ENCODE measurements at places on chromosomes 5 and 9. TPM values are rescaled to one million over a fixed set of nuclear protein-coding genes. Genes with fewer than 3 reads are reported as not detected.

The RALGPS1 gene
- 57.1 TPM for total RNA-seq

The PCDHGA11 gene
- 10.7 TPM for total RNA-seq

The ALDH1A1 gene
- total RNA-seq = 3.4 TPM

The NFIB gene
- 2.6 TPM for total RNA-seq

The AIF1L gene
- 87.8 TPM for total RNA-seq

DNA sequence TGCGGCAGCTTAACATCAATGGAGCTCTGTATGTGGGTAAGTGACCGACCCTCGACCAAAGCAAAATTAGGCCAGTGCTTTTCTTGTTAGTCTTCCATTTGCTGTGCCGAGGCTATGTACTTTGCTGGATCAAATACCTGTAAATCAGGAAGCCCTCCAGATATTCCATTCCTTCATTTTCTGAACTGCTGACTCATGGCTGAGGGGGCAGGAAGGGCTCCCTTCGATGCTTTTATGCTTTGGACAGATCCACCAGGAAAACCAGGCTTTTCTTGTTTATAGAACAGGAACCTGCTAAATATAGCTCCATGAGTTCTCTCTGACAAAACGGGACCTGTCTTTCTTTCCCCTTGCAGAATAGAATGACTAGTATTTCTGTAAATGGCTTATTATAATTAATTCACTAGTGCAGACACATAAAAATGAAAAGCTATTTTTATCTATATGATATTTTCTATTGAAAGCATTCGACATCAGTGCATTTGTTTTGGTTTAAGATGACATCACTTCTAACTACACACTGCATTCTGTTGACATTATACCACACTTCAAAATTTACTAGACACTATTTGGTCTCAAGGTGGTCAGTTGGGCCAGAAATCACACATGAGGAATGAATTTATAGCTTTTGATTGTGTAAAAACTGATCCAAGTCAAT lies 93.3 kb downstream of the LIFR start:
- H3K36me3 ChIP-seq = no peaks in the 10 kb centered on the region
- H3K27me3 ChIP-seq = no peaks in the 10 kb centered on the region
- H3K4me3 ChIP-seq = no peak overlapping the region
- H3K4me1 ChIP-seq = no peaks in the 10 kb centered on the region
- no peak overlapping the region for H3K27ac ChIP-seq

DNA sequence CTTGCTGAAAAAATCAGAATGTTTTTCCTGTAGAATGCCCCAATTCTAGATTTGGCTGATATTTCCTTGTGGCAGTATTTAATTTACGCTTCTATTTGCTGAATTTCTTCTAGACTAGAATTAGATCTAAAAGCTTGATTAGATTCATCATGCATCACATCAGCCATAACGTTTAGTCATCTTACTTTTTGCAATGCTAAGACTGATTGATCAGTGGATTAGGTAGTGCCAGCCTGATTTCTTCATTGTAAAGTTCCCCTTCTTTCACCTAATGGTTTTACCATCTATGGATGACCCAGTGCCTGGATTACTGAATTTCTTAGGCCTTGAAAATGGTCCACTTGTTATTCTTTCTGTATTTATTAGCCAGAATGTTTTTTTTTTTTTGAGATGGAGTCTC lies 83.9 kb downstream of the PBX3 start:
- H3K4me3 ChIP-seq = no peak overlapping the region
- no peaks in the 10 kb centered on the region for H3K4me1 ChIP-seq
- no peak overlapping the region for H3K27ac ChIP-seq
- no peak for DNase-seq
- no peaks in the 10 kb centered on the region for H3K27me3 ChIP-seq

DNA sequence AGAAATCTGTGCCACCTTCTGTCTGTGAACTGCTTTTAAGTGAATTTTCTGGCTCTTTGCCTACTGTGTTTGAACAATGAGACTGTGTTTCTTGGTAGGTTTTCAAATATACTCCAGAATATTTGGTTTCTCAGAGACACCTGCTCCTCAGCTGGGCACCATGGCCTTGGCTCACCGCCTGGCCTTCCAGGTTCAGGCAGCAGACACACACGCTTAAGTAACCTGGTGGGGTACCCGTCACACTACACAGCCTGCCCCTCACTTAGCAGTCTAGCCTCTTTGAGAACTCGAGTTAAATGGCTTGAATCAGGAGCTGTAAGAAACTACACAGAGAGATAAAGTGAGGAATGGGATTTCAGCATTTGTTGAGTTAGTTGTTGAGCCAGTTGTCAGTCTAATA lies 530.5 kb downstream of the MTRR start:
- DNase-seq = no peak
- H3K27me3 ChIP-seq = no peaks in the 10 kb centered on the region
- no peaks in the 10 kb centered on the region for H3K36me3 ChIP-seq
- no peak overlapping the region for H3K4me3 ChIP-seq
- no peak overlapping the region for H3K27ac ChIP-seq

DNA sequence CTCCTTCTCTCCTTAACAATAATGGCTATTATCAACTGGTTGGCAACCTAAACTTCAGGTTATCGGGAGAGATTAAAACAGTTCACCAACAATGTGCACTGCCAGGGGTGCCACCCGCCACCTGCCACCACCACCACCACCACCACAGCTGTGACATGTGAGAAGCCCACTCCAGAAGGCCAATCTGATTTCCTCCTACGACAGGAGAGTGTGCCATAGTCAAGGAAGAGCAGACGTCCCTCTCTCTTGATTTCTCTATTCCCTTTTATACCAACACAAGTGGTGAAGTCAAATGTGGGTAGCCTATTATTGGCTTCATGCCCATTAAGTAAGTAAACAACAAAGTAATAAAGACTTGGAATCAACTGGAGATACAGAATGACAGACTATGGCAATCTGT lies 22.4 kb downstream of the GNAQ start:
- no peak overlapping the region for H3K27ac ChIP-seq
- H3K36me3 ChIP-seq = no peaks in the 10 kb centered on the region
- DNase-seq = no peak

- DNase-seq = peak; percentile 88
- peak overlapping the region; percentile 30 for H3K4me3 ChIP-seq
- H3K4me1 ChIP-seq = no peaks in the 10 kb centered on the region
These were observed 20.4 kb upstream of the ZNF354B start for GRCh38 chr5:178839319-178839704.

- H3K27me3 ChIP-seq = no peaks in the 10 kb centered on the region
- no peak for DNase-seq
- H3K4me3 ChIP-seq = no peak overlapping the region
- no peaks in the 10 kb centered on the region for H3K4me1 ChIP-seq
These were observed 101.6 kb downstream of the SLC25A46 start for GRCh38 chr5:110840347-110840960.

DNA sequence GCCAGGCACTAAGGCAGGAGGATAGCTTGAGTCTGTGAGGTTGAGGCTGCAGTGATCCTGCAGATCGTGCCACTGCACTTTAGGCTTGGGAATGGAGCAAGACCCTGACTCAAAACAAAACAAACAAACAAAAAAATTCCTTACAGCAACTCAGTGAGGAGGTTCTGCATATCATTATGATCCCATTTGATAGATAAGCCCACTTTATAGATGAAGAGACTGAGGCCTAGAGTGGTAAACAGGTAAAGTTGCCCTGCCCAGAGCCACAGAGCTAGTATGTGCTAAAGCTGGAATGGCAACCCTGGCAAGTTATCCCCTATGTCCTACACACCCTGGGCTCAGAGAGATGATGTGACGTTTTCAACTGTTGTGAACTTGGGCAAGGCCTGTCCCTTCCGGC lies 7.2 kb downstream of the AIF1L start:
- no peaks in the 10 kb centered on the region for H3K27me3 ChIP-seq
- H3K36me3 ChIP-seq = no peaks in the 10 kb centered on the region
- peak overlapping the region; percentile 77 for H3K27ac ChIP-seq
- no peak for DNase-seq
- H3K4me3 ChIP-seq = peak overlapping the region; percentile 13
- H3K4me1 ChIP-seq = peaks cover 45% of the 10 kb centered on the region

DNA sequence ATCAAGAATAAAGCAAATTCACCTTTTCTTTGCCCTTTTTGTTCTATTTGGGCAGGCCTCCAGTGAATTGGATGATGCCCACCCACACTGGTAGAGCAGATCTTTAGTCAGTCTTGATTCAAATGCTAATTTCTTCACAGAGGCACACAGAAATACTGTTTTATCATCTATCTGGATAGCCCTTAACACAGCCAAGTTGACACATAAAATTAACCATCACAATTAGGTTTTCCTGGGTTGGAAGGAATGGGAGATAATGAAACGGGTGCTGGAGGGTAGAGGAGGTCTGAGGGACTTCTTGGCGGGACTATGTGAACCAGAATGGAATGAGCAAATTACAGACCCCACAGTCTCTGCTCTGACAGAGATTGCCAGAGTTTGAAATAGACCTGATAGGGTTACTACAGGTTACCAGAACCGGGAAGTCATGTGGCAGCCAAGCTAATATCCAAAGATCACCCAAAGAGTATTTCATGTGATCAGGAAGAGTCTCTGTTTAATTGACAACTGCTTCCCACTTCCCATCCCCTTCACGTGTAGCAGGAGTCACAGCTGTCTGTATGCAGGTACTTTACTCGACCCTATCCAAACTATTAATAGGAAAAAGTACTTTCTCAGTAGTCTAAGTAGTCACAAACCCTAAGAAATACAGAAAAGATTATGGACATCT lies 20.0 kb upstream of the TMEM161B start:
- H3K36me3 ChIP-seq = peaks cover 3% of the 10 kb centered on the region
- H3K4me3 ChIP-seq = no peak overlapping the region
- no peaks in the 10 kb centered on the region for H3K27me3 ChIP-seq

GRCh38 chr5:83715236-83716065 lies 5.2 kb downstream of the HAPLN1 start:
- H3K27ac ChIP-seq = 0 out of 2 replicates have a peak overlapping the region, but pooled peaks have one; percentile 7
- no peak for DNase-seq
- no peak overlapping the region for H3K4me3 ChIP-seq

DNA sequence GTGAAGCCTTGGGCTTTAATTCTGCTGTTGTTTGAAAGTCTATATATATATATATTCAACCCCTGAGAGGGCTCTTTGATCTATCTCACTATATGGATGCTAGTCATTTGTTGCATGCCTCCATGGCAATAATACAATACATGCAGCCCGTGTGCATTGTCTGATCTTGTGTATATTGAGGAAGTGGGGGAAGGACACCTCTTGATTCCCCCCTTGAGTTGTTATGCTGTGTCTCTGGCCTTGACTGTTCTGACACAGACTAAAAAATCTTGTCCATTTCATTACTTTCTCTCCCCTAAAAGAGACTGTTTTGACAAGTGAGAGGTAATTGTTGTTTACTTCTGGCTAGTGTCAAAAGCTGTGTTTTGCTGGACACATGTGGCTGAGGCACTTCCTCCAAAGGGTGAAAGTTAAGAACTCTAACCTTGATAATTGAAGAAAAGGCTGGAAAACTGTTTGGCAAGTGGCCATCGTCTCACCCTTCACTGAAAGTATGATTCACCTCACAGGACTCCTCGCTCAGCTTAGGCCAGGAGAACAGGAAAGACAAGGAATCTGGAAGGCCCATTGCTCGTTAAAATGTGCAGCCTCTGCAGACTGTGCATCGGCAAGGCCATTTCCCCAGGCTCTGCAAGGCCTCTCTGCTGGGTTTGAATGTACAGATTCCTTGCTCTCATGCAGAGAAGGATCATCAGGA lies 304.0 kb downstream of the PRELID2 start:
- no peak for DNase-seq
- H3K36me3 ChIP-seq = no peaks in the 10 kb centered on the region
- H3K27me3 ChIP-seq = no peaks in the 10 kb centered on the region
- no peak overlapping the region for H3K27ac ChIP-seq
- no peak overlapping the region for H3K4me3 ChIP-seq
